ENCODE measurements at places on chromosomes 3 and 15.

- no peak for DNase-seq
Observed at GRCh38 chr3:42157540-42158538, 66.7 kb downstream of the TRAK1 start.

GRCh38 chr3:107209302-107209990 lies 167.8 kb upstream of the CCDC54 start:
- DNase-seq = no peak

DNA sequence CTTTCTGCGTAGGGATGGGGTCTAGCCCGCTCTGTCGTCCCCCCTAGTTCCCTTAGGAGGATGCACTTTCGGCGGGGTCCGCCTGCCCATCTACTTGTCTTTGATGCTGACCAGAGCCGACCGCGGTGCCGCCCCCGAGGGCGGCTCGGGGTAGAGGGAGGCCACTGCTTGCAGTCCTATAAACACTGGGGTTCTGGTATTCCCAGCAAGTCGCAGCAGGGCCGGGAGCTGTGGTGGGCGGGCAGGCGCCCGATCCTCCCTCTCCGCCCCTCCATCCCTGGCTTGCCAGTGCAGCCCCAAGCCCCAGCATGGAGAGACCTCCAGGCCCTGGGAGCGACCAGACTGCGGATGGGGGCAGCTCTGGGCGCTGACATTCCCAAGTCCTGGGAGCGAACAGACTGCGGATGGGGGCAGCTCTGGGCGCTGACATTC lies 830 bp downstream of the SEMA4B start:
- no peak for DNase-seq

- no peak for DNase-seq
Observed at GRCh38 chr3:63128380-63128779, 149.7 kb upstream of the SYNPR start.

DNA sequence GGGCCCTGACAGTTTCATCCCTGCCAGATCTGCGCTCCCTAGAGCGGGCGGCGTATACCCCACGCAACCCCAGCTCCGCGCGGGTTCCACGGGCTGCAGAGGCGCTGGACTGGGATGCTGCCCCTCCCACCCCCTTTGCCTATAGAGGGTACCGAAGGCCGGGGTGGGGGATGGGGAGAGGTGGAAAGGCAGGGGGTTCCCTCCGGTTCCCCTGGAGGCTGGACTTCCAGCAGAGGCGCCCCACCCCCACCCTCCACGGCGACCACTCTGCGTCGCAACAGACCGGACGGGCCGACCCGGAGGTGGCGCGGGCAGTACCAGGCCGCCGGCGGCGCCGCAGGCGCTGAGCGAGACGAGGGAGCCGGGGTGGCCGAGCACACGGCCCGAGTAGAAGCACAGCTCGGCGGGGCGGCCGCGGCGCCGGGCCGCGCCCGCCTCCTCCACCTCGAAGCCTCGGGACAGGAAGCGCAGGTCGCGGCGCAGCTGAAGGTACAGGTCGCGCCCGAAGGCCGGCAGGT lies 995 bp downstream of the ADAMTS17 start:
- DNase-seq = no peak
